ENCODE measurements at places on chromosomes 7 and 10. TPM values are rescaled to one million over a fixed set of nuclear protein-coding genes. Genes with fewer than 3 reads are reported as not detected.

DNA sequence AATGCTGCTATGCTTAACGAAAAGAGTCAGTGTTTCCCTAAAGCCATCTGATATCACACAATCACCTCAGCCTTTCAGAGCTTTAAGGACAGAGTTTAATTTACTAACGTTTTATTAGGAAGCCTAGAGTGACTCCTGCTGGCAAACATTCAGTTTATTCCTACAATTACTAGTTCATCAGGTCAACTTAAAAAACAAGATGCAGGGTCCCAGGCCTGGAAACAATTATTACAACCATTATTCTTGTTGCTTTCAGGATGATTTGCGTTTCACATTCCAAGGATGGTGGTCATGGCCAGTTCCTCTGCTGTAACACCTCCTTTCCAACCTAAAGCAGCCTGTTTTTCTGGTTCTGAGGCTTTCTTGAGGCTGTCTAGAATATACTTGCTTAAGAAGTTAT lies 1.5 kb upstream of the FAM53B start:
- no peak overlapping the region for H3K27ac ChIP-seq
- H3K27me3 ChIP-seq = no peaks in the 10 kb centered on the region
- H3K4me3 ChIP-seq = no peak overlapping the region
- no peaks in the 10 kb centered on the region for H3K4me1 ChIP-seq
- H3K36me3 ChIP-seq = peaks cover 1% of the 10 kb centered on the region
- no peak for DNase-seq

DNA sequence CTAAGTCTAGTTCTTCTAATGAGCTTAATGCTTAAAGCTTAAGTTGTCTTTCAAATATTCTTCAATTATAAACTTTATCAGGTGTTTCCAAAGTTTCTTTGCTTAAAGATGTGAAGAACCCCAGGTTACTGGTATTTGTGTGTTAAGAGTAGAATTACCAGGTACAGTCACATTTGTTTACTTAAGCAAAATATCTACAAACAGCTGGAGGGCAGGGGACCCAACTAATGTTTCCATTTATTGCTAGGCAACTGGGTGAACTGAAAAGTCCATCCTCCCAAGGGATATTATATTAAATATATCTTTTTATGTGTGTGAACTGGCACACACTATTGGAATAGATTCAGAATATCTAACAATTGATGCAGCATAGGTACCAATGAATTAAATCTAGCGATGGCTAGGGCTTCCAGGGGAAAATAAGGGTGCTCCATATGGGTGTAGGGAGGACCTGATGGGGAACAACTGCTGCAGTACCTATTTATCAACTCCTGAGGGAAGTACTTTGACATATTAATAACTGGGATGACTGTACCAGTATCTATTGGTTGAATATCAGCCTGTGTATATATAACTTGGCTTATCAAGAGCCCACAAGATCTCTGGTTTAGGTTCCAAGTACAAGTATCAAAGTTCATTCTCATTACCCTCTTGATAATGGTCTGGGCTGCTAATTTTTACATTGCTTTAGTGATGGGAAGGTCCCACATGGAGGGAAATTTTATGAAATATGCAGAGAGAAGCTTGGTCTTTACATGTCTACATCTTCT lies 10.3 kb upstream of the AGR3 start:
- no peaks in the 10 kb centered on the region for H3K27me3 ChIP-seq
- H3K4me1 ChIP-seq = no peaks in the 10 kb centered on the region
- no peak overlapping the region for H3K4me3 ChIP-seq
- H3K36me3 ChIP-seq = no peaks in the 10 kb centered on the region
- DNase-seq = no peak
- no peak overlapping the region for H3K27ac ChIP-seq

DKK1 gene
- 0.96 TPM for total RNA-seq

IPMK gene
- 4.5 TPM for total RNA-seq

DNA sequence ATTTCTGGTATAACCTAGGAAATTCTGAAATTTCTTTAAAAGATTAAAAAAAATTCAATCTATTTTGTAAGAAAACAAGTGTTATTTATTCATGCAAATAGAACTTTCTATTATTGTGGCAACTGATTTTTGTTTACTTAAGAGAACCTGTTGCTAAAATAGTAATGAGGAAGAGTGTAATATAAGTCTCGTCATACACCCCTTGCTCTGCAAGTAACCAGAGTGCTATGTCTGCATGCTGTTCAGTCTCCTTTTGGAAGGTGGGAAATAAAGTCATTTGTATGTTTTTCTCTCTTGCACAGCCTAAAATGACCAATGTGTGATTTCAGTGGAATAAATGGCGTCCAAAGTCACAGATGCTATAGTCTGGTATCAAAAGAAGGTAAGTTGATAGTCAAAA lies 41.3 kb downstream of the PHTF2 start:
- no peak overlapping the region for H3K27ac ChIP-seq
- H3K36me3 ChIP-seq = no peaks in the 10 kb centered on the region
- no peaks in the 10 kb centered on the region for H3K4me1 ChIP-seq
- no peak overlapping the region for H3K4me3 ChIP-seq

DNA sequence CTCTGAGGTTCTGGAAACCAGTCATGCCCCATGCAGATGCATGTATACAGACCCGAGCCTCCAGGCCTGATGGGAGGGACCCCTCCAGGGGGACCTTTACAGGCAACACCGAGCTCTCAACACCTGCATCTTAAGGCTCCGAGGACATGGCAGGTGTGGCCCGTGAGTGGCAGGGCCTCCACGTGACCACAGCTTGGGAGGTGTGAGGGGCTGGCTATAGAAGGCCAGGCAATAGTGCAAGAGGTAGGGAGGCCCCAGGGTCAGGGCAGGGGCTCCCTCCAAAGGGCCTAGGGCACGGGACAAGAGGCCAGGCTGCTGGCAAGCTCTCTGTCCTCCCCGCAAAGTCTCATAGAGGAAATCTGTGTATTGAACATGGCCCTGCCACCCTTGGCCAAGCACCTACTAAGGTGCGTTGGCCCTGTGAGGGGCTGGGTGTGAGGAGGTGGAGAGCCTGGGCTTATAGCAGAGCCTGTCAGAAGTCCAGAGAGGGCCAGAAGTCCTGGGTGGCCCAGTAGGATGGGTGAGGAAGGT lies 134.2 kb downstream of the PTPN20 start:
- H3K4me1 ChIP-seq = no peaks in the 10 kb centered on the region
- no peaks in the 10 kb centered on the region for H3K36me3 ChIP-seq
- no peaks in the 10 kb centered on the region for H3K27me3 ChIP-seq
- DNase-seq = peak; percentile 55
- no peak overlapping the region for H3K27ac ChIP-seq

- no peak overlapping the region for H3K4me3 ChIP-seq
- H3K27ac ChIP-seq = no peak overlapping the region
- H3K36me3 ChIP-seq = no peaks in the 10 kb centered on the region
- no peaks in the 10 kb centered on the region for H3K4me1 ChIP-seq
These were observed 263.5 kb upstream of the PODXL start for GRCh38 chr7:131819891-131820290.

- DNase-seq = peak; percentile 78
- H3K4me1 ChIP-seq = peaks cover 11% of the 10 kb centered on the region
- H3K36me3 ChIP-seq = no peaks in the 10 kb centered on the region
- no peak overlapping the region for H3K4me3 ChIP-seq
- H3K27ac ChIP-seq = no peak overlapping the region
- no peaks in the 10 kb centered on the region for H3K27me3 ChIP-seq
These were observed 339.0 kb downstream of the RNLS start for GRCh38 chr10:88243836-88244730.

PNLIP gene
- total RNA-seq = 2.3 TPM

ANKRD1 gene
- 62.9 TPM for total RNA-seq

DNA sequence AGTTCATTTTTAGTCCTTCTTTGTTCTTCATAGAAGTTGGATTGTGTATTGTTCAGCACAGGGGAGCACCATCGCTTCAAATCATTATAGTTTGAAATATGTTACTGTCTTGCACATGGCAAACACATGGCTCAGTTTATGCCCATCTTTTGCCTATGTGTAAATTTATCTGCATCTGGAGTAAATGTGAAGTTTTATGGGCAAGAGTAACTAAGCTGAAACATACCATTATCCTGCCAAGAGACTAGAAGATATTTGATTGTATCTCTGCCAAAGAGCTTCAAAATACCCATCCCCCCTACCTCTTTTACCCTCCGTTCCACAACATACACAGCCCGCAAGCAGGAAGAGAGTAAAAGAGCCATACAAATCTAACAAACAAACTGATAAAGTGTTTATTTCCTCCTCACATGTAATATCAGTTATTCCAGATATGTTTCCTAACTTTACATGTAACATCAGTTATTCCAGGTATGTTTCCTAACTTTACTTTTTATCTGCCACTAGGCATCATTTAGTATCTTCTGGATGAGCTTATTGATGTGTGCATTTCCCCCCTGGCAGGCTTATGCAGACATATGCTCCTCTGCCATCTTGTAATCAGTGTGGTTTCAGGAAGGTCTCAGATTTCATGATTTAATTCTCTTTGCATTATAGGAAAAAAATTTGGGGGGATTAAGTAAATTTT lies 127.7 kb downstream of the SRI start:
- DNase-seq = no peak
- no peaks in the 10 kb centered on the region for H3K36me3 ChIP-seq
- no peak overlapping the region for H3K4me3 ChIP-seq
- H3K27me3 ChIP-seq = no peaks in the 10 kb centered on the region

GRCh38 chr10:15369256-15370211 lies 1.6 kb downstream of the FAM171A1 start:
- no peaks in the 10 kb centered on the region for H3K27me3 ChIP-seq
- peak overlapping the region; percentile 100 for H3K4me3 ChIP-seq
- no peaks in the 10 kb centered on the region for H3K4me1 ChIP-seq
- H3K27ac ChIP-seq = no peak overlapping the region

GRCh38 chr10:77002872-77003271 lies 634.7 kb downstream of the KCNMA1 start:
- H3K36me3 ChIP-seq = peaks cover 6% of the 10 kb centered on the region
- no peak for DNase-seq
- no peaks in the 10 kb centered on the region for H3K4me1 ChIP-seq
- no peak overlapping the region for H3K27ac ChIP-seq
